ENCODE measurements at places on chromosomes 6 and 20.

GRCh38 chr6:81774542-81774941 is 22.1 kb upstream of the TENT5A start:
- DNase-seq, result no peak

GRCh38 chr6:148816117-148816516 is 69.3 kb downstream of the UST start:
- no peak for DNase-seq

- no peak for DNase-seq
Measured at GRCh38 chr6:160106701-160107100, 14.9 kb upstream of the SLC22A1 start.

- DNase-seq, result no peak
Measured at GRCh38 chr6:38676236-38676973, 26.5 kb downstream of the GLO1 start.

DNA sequence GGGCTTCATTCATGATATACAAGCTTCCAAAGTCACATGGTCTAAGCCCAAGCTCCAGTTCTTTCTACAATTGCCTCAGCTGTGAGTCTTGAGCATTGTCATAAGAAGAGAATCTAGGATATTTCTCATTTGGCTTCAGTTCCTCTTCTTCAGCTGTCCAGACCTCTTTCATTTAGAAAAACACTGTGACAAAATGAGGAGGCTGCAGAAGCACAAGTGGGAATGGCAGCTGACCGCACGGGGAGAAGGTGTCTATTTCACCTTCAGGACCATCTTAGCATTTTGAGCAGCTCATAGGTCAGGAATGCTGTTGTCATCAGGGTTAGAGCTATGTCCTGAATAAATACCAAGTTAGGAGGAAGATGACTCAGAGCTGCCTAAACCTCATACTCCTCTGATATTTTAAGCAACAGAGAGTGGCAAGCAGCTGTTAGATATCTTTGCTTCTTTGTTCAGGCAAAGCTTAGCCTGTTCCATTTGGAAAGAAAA is 390.1 kb upstream of the CITED2 start:
- DNase-seq, result no peak

DNA sequence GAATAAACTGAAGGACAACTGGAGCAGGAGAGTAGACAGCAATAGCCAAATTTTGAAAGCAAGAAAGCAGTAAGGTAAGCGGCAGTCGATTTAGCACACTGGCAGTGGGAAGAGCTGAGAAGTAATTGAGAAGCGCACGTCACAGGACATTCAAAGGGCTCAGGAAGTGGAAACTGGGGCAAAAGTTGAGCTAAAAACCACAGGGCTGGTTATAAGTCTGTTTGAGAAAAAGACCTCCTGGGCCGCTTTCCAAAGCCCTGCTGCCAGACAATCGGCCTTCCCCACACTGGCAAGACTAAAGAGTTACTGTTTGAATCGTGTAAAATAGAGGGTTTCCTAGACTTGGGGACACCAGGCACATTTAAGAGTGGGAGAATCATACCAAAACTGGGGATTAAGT is 161.4 kb downstream of the DNAH8 start:
- no peak for DNase-seq

DNA sequence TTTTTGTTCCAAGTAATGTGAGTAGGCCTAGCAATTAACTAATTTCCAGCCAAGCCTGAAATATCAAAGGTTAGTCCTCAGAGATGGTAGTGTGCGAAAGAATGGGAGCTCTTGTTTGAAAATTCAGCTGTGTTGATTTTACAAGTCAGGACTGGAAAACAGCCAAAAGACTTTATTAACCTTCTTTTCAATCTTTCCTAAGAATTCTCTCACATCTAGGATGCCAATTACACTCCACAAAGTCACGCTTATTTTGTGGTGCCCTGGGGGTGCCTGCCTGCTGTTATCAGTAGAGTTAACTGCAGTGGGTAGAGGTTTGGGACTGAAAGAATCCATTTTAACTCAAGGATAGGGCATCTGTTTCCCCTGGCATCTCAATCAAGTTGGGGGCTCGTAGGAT is 30.7 kb upstream of the MAP3K4 start:
- DNase-seq, result no peak

DNA sequence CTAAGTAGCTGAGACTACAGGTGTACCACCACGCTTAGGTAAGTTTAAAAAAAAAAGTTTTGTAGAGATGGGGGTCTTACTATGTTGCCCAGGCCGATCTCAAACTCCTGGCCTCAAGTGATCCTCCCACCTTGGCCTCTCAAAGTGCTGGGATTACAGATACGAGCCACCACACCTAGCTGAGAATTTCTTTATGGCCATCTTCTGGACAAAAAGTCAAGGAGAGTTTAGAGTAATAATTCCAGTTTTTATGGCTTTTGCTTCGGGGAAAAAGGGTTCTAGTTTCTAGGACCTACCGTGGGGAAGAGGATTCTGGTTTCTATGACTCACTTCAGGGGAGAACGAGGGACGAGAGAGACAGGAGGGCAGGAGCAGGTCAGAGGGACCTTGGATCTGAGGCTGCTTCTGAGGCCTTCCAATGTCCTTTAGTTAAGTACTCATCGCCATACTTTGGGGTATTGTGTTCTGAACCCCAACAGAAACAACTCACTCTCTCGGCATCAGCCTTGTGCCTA is 69.3 kb upstream of the IER3 start:
- DNase-seq, result no peak

DNA sequence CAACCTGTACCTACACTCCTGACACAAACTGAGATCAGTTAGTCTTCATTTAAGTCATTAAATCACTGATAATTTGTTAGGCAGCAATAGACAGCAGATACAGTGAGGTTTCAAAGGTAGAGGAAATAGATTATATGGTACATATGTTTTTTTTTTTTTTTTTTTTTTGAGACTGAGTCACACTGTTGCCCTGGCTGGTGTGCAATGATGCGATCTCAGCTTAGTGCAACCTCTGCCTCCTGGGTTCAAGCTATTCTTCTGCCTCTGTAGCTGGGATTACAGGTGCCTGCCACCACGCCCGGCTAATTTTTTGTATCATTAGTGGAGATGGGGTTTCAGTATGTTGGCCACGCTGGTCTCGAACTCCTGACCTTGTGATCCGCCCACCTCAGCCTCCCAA is 38.2 kb upstream of the KIF13A start:
- no peak for DNase-seq

- DNase-seq, result no peak
Measured at GRCh38 chr6:158259136-158259535, 53.1 kb upstream of the TULP4 start.

DNA sequence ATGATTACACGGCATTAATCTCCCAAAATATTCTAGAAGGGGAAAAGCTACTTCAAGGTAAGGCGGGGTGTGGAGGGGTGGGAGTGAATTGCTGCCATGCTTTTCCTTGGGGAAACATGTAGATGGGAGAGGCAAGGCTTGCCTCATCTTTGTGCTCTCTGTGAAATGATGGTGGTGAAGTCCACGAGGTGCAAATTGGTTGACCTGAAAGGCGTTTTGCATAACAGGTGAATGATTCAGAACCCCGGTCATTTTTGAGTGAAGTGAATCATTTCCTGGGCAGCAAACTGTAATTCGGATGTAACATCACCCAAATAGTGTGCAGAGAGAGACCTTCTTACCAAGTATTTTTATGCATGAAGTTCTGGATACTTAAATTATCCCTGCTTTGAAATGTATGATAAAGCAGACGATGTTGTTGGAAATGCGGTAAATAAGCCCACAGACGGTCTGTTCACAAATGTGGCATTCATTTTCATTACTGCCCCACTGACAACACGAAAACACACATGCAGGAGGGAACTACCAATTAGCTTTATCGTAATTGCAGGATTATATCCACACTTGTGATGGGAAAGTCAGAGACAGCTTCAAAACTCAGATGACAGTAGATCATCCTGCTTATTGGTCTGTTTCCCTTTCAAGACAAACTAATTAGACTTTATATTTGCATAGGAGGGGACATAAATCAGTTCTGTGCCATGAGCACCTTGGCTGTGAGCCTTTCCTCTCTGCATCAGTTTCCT is 3.0 kb downstream of the CDH4 start:
- DNase-seq, result no peak

GRCh38 chr20:53253668-53254067 is 281.5 kb downstream of the TSHZ2 start:
- DNase-seq, result no peak

GRCh38 chr6:127115746-127116145 is 2.7 kb upstream of the RSPO3 start:
- DNase-seq, result no peak

DNA sequence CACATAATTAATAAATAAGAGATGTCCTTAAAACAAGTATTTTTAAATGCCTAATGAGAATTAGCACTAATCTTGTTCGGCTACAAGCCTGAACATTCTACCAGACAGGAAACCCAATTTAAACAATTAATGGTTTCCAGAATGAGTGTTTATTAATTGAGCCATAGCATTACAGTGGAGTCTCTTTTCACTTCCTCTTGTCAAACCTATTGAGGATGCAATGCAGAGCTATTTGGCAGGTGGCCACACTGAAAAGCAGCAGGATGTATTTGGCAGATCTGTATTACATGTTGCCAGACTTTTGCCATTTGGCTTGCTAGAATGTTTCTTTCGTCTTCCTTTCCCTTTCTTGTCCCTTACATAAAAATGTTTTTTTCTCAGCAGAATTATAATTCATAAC is 475.2 kb upstream of the MARCKS start:
- no peak for DNase-seq

DNA sequence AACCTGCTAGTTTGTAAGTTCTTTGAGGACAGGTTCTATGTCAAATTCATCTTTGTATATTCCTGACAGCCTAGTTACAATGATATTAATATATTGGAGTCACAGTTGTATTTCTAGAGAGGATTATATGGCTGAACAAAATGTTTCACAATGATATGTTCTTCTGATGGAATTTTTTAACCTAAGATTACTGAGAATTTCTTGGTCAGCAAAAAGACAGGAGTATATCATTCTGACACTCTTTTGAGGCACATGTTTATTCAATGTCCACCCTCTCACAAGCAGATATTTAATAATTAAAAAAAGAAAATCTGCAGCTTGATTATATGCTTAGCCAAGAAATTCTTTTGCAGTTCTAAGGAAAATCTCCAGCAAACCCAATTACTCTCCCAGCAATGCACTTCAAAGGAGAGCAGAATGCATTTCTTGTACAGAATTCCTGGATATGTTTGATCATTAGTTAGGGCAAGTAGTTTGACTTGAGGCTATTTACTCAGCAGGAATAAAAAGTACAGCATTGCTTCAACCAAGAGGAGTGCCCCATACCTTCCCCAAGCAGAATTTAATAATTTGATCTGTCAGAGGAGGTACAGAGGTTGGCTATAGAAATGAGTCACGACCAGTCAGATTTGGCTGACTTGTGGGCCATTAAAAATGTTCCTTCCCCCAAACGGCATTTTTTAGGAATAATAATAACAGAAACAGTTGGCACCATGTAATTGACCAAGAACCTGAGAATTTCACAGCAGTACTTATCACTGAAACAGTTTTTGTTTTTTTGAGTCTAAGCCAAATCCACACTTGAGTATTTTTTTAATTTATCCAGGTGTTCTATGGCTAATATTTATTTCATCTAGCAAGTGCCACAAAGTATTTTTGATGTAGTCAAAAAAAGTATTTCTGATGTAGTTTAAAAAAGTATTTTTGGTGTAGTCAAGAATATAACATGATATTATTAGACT is 508.1 kb upstream of the FLRT3 start:
- DNase-seq, result no peak

DNA sequence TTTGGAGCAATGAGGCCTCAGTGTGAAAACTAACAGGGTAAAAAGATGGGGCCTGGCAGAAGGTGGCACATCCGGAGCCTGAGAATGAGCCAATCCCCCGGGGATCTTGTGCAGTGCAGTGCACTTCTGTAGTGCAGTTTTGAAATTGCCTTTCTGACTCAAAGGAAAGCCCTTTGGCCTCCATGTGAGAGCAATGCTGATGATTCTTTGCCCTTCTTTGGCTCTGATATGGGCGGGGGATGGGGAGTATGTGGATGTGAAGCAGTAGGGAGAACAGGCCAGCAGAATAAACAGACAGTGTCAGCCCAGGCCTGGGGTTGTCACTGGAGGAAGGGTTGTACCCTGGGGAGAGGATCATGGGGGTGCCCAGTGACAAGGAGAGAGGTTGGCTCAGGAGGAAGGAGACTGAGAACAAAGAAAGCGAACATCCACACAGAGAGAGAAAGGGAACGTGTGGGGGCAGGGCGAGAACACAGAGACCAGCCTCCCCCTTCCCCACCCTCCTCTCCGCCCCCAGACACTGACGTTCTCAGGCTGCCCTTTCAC is 351.2 kb downstream of the CDC5L start:
- no peak for DNase-seq

DNA sequence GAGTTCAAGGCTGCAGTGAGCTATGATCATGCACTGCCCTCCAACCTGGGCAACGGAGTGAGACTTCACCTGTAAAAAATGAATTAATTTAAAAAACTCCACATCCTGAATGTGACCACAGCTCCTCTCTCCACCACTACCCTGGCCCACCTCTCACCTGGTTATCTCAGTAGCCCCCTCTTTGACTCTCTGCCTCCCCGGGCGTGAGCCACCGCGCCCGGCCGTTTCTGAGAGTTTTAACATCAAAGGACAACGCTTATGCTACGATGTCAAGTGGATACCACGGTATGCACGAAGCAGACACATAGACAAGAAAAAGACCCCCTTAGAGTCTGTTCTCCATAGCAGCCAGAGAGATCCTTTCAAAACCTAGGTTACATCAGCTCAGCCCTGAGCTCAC is 48.7 kb downstream of the FGD2 start:
- no peak for DNase-seq

DNA sequence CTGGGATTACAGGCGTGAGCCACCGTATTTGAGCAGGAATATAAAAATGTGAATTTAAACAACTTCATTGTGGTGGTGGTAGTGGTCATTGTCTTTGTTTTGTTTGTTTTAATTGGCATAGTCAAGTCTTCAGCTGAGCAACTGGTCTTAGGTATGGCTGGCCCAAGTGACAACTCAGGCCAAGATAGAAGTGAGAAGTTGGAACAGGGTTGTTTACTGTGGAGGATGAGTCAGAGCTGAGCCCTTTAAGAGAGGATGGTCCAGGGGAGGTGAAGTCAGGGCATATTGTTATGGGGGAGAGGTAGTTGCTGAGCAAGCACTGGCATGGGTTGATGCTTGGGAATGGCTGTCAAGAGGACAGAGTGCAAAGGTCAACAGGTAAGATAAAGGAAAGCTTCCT is 308.2 kb downstream of the FARS2 start:
- DNase-seq, result no peak

GRCh38 chr6:135002974-135003703 is 51.5 kb downstream of the HBS1L start:
- no peak for DNase-seq
